ENCODE measurements at places on chromosomes 2 and 18. TPM values are rescaled to one million over a fixed set of nuclear protein-coding genes. Genes with fewer than 3 reads are reported as not detected.

DNA sequence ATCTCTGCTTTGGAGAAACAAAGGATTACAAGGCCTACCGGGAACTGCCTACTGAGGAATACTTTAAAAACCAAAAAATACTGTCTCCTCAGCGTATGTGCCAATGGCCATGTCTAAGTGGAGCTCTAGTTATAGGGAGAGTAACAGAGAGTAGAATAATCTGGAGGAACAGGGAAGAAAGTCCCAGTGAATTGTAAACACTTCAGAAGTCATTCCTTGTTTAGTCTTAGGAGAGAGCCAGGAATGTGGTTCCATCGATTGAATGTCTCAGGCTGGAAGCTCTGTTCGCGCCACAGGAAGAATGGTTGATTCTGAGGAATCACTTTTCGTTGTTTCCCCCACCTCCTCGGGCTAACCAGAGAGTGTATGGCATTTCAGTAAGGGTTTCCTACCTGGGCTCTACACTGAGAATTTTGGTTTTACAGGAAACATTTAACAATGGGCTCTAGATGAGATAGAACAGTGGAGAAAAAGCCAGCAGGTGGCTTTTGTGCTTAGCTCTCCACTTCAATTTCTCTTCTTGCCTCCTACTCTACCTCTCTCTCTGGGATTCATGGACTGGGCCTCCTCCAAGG, 88.7 kb downstream of the ACVR1 start:
- no peak for DNase-seq

Gene CCDC74B
- total RNA-seq, result 1.4 TPM

Gene ATP6V1C2
- 0.33 TPM for total RNA-seq

Gene RAB27B
- total RNA-seq, result 0.33 TPM

DNA sequence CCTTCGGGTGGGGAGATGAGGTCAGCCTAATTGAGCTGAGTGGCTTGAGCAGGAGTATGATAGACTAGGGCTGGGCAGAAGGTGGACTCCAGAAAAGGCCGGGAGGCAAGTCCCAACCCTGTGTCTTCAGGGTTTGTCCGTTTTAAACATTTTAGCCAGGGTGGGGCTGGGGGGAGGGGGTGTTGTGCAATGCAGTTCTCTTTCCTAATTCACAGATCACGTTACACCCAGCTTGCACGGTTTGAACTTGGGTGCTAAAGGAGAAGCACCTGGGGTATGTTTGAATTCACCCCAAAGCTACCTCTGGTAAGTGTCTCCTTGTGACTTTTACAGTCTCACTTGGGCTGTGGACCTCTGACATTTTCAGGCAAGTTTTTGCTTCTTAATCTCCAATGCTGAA, 233.3 kb downstream of the AGAP1 start:
- no peak for DNase-seq

Gene ANTXR1
- total RNA-seq, result 146 TPM

Gene IL37
- not detected for total RNA-seq

GRCh38 chr2:213149949-213150314, 1.5 kb downstream of the IKZF2 start:
- no peak for DNase-seq

DNA sequence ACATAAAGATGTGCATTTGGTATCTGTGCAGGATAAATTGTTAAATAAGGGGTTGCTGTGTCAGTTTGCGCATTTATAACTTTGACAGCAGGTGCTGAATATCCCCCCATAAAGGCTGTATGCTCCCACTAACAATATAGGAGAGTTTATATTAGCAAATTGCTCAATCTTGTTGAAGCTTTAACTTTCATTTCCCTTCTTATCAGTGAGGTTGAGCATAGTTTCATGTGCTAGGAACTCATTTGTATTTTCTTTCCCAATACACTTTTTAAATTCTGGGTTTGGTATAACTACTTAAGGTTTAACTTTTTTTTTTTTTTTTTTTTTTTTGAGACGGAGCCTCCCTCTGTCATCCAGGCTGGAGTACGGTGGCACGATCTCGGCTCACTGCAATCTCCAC, 89.0 kb downstream of the FAM117B start:
- DNase-seq, result no peak

- no peak for DNase-seq
These were observed 27.2 kb upstream of the RAPH1 start for GRCh38 chr2:203562268-203562667.

Gene RIT2
- total RNA-seq, result not detected

- DNase-seq, result no peak
These were observed 212.3 kb downstream of the BCL11A start for GRCh38 chr2:60341151-60341550.

Gene NPHP1
- 7.9 TPM for total RNA-seq

DNA sequence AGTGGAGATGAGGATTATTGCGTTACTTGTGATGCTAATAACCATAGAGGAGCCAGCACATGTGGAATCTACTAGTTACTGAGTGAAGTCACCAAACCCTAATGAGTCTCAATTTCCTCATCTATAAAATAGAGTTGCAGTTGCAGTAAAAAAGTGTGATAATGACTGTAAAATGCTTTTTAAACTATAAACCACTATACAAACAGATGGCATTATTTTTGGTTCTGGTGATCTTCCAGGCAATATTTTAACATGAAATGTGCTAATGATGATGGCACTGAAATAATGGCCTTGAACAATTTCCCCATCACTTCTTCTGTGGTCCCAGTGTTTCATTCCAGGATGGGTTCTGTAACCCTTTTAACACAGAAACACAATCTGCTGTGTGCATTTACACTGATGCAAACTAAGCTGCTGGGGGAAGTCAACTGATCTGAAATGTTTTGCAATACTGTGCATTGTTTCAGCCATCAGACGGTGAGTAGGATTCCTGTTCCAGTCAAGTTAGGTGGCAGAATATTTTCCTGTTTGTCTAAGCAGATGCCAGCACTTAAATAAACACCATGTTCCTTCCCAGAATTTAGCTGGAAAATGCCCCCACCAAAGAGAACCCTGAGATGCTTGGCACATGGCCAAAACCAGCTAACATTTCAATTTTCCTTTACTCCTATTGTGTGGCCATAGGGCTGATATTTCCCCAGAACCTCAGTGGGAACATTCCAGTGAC, 52.6 kb downstream of the TACR1 start:
- DNase-seq, result no peak

DNA sequence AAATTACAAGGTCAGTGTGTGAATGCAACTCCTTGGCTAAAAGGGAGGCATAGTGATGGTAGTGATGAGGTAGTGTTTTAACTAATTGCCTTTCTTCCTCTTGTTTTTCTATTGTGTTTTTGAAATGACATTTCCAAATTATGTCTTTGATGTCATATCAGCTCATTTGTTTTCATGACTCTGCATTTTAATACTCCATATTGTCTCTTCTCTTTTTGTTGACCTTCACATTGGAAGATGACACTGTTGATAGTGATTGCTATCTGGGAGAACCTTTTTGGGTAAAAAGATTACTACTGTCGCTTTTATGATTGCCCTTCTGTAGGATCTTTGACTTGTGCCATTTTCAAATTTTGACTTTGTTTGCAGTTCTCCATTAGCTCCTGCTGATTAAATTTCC, 3.0 kb downstream of the GIGYF2 start:
- no peak for DNase-seq

Gene ZNF532
- total RNA-seq, result 83.6 TPM

DNA sequence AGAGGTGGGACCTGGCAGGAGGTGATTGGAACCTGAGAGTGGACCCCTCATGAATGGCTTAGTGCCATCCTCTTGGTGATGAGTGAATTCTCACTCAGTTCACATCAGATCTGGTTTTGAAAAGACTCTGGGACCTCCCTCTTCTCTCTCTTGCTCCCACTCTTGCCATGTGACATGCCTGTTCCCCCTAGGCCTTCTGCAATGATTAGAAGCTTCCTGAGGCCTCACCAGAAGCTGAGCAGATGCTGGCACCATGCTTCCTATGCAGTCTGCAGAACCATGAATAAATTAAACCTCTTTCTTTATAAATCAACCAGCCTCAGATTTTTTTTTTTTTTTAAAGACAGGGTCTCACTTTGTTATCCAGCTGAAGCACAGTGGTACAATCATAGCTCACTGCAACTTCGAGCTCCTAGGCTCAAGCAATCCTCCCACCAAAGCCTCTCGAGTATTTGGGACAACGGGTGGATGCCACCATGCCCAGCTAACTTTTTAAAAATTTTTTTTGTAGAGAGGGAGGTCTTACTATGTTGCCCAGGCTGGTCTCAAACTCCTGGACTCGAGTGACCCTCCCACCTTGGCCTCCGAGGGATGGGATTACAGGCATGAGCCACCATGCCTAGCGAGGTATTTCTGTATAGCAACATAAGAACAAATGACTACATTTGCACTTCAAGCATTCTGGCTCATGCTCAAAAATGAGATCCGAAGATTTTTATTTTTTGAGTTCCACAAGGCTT, 2.0 kb upstream of the ZFAND2B start:
- DNase-seq, result no peak

GRCh38 chr18:10912790-10913545, 236.4 kb downstream of the PIEZO2 start:
- DNase-seq, result no peak

DNA sequence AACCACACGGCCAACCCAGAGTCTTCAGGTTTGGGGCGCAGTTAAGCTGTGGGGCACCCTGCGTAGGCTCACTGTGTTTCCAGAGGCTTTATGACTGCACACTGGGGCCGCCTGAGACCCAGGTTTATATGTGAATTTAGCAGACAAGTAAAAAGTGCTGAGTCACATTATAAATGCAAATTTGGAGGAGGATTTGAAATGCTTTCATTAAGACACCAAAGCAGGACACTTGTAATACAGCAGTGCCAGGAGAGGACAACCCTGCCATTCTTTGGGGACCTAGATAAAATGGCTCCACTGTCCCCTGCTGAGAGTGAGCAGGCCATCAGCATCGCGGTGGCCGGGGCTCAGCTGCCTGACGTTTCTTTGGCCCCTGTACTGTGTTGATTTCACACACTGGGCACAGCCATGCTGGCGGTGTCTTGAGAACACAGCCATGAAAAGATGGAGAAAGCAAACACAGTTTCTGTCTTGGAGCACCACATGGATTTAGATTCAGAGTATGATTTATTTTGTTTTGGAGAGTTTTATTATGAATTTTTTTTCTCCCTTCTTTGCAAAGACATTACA, 10.2 kb downstream of the ACKR3 start:
- DNase-seq, result peak; percentile 80

Gene SERPINB13
- total RNA-seq, result not detected

DNA sequence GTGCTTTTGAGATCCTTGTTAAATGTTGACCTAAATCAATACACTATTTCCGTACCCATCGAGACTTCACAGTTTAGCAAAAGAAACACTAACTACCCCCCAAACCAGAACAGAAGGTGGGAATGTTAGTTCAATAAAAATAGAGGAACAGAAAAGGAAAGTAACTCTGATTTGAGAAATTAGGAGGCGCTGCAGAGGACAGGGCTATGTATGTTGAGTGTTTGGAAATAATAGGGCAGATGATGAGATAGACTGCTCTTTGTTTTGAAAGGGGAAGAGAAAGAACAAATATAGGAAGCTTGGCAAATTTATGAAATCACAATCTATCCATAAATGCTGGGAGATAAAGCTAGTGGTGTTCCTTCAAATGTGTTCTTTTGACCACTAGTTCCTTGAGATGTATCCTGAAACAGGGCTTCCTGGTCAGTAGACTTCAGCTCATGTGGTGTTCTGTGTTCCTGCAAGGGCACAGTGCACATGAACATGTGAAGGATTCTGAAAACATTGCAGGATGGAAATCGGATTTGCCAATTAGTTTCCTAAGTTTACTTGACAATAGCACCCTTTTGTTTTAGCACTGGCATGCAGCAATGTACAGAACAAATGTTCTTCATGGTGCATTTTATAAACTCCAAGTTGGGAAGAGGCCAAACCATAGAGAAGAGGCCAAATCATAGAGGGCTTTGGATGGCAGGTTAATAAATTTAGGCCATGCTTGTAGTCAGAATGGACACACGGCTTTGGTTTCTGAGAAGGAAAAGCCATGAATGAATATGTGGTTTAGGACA, 39.8 kb downstream of the RHBDD1 start:
- DNase-seq, result no peak

DNA sequence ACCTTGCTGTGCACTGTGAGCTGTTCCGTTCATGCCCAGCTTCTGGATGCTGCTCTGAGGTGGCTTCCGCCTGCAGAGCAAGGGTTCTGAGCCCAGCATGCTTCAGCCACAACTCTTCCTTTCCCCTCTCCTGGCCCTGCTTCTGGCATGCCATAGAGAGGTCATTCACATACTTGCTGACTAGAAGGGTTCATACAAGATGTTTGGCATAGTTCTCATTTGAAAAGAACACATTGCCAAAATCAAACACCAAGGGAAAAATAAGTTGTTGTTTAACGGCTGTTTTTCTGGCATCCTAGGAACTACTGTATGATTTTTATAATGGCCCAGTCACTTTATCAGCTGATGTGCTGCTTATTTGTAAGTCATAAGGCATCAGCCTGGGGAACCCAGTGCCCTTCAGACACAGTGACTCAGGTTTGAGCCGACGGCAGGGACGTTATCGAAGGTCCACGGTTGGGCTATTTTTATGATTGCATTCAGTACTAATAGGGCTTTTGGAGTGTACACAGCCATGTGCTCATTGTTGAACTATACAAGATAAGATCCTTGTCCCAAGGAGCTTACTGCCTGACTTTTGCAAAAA, 53.9 kb upstream of the CTAGE1 start:
- DNase-seq, result peak; percentile 85

Gene HOXD11
- total RNA-seq, result 5.3 TPM

Gene TM4SF20
- total RNA-seq, result not detected

DNA sequence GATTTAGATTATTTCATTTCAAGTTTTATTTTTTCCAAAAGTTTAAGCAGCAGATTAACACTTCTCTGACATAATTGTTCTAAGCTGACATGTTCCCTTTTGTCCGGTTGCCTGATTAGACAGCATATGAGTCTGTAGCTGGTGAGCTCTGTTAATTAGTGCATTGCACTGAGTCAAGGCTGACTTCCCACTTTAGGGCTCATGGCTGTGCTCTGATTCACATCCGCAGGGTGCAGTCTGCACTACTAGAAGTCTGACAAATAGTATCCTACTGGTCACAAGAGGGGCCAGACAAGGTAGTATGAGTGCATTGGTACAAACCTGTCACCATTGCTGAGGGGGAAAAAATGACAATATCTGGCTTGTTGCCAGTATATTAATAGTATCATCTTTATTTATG, 443.9 kb upstream of the ZNF804A start:
- DNase-seq, result no peak

GRCh38 chr2:229852565-229852964, 69.2 kb downstream of the TRIP12 start:
- no peak for DNase-seq

Gene RPRM
- total RNA-seq, result 0.90 TPM

DNA sequence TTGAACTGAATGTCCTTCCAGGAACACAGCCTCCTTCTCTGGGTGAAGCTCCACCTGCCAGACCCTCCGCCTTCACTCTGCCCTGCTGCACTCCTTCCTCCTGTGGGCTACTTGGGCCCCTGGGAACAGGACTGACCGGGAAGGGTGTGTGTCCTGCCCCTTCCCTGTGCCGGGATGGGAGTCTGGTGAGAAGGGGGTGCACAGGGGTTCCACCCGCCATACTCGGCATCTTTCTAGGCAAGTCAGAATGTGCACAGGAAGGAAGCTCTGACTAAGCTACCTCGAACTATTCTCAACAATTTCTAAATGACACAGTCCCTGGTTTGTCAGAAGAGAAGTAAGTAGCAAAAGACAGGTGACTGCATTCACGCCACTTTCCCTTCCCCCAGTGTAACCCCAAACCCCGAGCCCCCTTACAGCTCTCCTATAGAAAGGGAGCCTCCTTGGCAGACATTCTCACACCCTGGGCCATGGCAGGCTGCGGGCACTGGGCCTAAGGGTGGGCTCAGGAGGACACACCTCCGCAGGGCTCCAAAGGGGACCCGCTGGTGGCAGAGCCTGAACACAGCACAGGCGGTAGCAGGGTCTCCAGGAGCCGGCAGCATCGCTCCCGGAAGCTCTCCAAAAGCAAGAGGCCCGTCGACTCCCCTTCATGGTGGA, 184.1 kb downstream of the HDAC4 start:
- peak; percentile 73 for DNase-seq

- DNase-seq, result no peak
These were observed 507.6 kb upstream of the SPHKAP start for GRCh38 chr2:228689053-228689452.
